ENCODE measurements at places on chromosomes 4 and X. TPM values are rescaled to one million over a fixed set of nuclear protein-coding genes. Genes with fewer than 3 reads are reported as not detected.
A peak's percentile ranks its signal among the peaks of the same experiment; 100 is the strongest.

The ZC4H2 gene
- 6.0 TPM for total RNA-seq

- H3K4me3 ChIP-seq: no peak overlapping the region
- peak; percentile 62 for DNase-seq
- no peaks in the 10 kb centered on the region for H3K27me3 ChIP-seq
Observed at GRCh38 chr4:121778991-121779628, 14.1 kb upstream of the SMIM43 start.

GRCh38 chrX:7028246-7028645 is 119.3 kb upstream of the STS start:
- no peak for DNase-seq
- H3K27me3 ChIP-seq: no peaks in the 10 kb centered on the region
- H3K4me1 ChIP-seq: no peaks in the 10 kb centered on the region

GRCh38 chr4:147950841-147951240 is 219.0 kb downstream of the ARHGAP10 start:
- H3K4me1 ChIP-seq: no peaks in the 10 kb centered on the region
- DNase-seq: no peak
- H3K4me3 ChIP-seq: no peak overlapping the region
- no peak overlapping the region for H3K27ac ChIP-seq

GRCh38 chrX:2756548-2756947 is 4.7 kb downstream of the XG start:
- no peak overlapping the region for H3K27ac ChIP-seq
- H3K27me3 ChIP-seq: peaks cover 4% of the 10 kb centered on the region
- no peak for DNase-seq
- no peaks in the 10 kb centered on the region for H3K4me1 ChIP-seq

- H3K36me3 ChIP-seq: no peaks in the 10 kb centered on the region
- no peak overlapping the region for H3K27ac ChIP-seq
- H3K4me3 ChIP-seq: no peak overlapping the region
- H3K4me1 ChIP-seq: peaks cover 2% of the 10 kb centered on the region
- no peak for DNase-seq
- peaks cover 7% of the 10 kb centered on the region for H3K27me3 ChIP-seq
Observed at GRCh38 chrX:42930071-42930470, 152.1 kb upstream of the PPP1R2C start.

GRCh38 chr4:103374306-103374705 is 176.2 kb upstream of the CENPE start:
- no peak for DNase-seq
- no peaks in the 10 kb centered on the region for H3K4me1 ChIP-seq
- no peak overlapping the region for H3K27ac ChIP-seq
- H3K27me3 ChIP-seq: no peaks in the 10 kb centered on the region
- H3K4me3 ChIP-seq: no peak overlapping the region

GRCh38 chr4:188399834-188400233 is 260.6 kb downstream of the TRIML1 start:
- no peak overlapping the region for H3K4me3 ChIP-seq
- H3K27ac ChIP-seq: no peak overlapping the region
- DNase-seq: no peak
- H3K4me1 ChIP-seq: no peaks in the 10 kb centered on the region

DNA sequence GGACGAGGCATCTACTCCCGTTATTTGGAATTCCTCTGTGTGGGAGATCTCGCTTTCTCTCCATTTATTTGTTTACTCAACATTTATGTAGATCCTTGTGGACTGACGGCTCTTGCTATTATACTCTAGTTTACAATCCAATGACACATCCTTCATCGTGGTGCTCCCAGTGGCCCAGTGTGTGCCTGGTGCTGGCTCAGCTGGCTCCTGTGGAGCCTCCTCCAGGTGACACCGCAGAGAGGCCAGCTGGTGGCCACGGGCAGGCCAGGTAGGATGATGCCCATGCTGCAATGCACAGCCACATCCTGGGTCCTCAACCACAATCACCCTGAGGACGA is 84.0 kb upstream of the AFAP1 start:
- no peaks in the 10 kb centered on the region for H3K4me1 ChIP-seq
- no peak overlapping the region for H3K4me3 ChIP-seq
- no peaks in the 10 kb centered on the region for H3K36me3 ChIP-seq
- no peaks in the 10 kb centered on the region for H3K27me3 ChIP-seq
- no peak for DNase-seq
